ENCODE measurements at places on chromosomes 3 and 15.

DNA sequence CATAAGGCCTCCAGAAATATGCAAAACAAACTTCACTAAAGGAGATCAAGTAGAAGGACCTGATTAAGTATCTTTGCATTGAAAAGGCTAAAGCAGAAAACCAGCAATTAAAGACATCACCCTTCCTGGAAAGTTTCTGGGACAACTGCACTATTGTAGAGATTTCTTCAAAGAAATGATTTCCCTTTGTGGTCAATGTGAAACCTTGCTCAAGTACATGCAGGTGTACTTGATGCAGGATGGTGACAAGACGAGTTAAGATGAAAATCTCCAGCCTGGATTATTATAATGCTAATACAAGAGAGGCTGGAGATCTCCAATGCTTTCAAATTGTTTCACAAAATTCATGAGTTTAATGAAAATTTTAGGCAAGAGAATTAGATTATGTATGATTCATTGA lies 208.4 kb downstream of the TIGIT start:
- DNase-seq: no peak

- DNase-seq: no peak
These were observed 98.6 kb downstream of the ALCAM start for GRCh38 chr3:105465251-105465853.

DNA sequence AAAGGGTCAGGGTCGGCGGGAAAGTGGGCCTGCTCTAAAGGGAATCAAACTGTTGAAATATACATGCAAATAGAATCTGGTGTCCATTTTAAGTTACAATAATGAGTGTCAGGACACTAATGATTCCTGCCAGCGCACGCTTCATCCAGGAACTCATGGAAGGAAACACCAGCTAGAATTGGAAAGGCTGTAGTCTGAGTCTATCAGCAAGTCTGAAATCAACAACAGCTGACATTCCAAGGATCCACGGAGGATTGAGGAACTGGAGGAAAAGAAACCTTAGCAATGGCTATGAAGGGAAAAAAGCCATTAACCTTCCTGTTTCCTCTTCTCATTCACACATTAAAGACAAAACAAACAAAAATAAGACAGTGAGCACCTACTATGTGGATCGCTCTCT lies 1063.1 kb downstream of the NTRK3 start:
- DNase-seq: no peak

DNA sequence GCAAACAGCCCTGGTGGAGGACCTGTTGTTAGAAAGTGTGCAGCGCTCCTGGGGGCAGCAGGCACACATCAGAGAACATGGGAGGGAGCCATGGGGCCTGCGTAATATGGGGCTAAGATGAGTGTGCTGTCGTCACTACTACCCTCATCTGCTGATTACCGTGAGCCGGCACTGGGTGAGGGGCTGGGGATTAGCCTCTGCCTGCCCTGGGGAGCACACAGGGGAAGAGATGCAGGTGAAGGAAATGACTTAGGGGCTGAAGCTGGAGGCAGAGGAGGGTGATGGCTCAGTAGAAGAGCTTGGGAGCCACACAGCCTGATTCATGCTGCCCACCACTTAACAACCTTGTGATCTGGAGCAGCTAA lies 33.6 kb upstream of the LINGO1 start:
- no peak for DNase-seq

DNA sequence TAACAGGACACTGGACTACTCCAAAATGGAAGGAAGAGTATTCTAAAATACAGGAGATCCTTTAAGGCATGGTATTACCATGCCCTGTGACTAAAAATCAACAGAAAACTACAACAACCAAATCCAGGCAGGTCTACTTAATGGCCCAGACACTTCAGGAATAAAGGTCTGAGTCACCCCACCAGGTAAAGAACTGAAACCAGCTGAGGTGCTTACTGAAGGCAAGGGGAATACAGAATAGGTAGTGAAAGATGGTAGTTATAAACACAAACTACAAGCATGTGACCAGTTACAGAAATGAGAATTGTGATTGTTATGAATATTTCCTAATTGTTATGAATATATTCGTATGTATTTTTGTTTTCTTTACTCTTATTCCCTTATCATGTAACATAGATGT lies 13.4 kb downstream of the IFT57 start:
- no peak for DNase-seq

DNA sequence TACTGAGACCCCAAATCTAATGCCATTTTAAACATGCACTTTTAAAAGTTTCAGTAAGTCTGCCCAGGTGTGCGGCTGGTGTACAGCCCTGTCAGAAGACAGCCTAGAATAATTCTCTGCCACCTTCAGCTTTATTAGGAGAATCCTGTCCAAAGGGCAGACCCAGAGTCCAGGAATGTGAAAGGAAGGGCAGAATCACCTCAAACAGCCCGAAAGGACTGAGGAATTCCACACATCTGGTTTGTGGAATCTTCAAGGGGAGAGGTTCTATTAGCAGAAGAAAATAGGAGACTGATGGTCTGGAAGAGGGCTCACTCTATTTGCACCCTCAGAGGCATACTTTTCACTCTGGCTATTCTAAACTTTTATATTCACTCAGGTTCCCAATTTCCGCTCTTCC lies 46.6 kb downstream of the TYRO3 start:
- no peak for DNase-seq

GRCh38 chr3:119288669-119289403 lies 5.3 kb upstream of the ARHGAP31 start:
- no peak for DNase-seq

- no peak for DNase-seq
These were observed 123.7 kb downstream of the ASB7 start for GRCh38 chr15:100726070-100726420.

DNA sequence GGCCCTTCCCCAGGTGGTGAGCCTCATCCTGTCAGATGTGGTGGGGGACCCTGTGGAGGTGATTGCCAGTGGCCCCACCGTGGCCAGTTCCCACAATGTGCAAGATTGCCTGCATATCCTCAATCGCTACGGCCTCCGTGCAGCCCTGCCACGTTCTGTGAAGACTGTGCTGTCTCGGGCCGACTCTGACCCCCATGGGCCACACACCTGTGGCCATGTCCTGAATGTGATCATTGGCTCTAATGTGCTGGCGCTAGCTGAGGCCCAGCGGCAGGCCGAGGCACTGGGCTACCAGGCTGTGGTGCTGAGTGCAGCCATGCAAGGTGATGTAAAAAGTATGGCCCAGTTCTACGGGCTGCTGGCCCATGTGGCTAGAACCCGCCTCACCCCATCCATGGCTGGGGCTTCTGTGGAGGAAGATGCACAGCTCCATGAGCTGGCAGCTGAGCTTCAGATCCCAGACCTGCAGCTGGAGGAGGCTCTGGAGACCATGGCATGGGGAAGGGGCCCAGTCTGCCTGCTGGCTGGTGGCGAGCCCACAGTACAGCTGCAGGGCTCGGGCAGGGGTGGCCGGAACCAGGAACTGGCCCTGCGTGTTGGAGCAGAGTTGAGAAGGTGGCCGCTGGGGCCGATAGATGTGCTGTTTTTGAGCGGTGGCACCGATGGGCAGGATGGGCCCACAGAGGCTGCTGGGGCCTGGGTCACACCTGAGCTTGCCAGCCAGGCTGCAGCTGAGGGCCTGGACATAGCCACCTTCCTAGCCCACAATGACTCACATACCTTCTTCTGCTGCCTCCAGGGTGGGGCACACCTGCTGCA lies 4.8 kb downstream of the GLYCTK start:
- DNase-seq: no peak

DNA sequence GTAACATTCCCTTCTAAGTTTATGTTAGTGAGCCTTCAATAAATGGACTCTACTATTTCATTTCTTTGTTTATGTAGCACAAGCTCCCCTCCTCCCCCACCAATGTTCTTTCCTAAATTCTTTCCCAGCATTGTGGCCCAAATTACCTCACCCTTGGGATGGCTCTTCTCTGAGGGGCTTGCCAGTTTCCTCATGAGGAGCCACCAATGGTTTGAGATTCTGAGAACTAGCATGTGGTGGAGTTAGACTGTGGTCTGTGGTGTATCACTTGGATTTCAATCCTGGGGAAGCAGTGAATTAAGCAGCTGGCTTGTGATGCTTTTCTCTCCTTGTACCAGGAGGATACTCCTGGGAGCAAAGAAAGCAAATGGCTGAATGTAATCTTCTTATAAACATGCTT lies 50.0 kb upstream of the NPHP3 start:
- DNase-seq: no peak

- DNase-seq: no peak
These were observed 508 bp upstream of the ECT2 start for GRCh38 chr3:172750069-172750367.

All from bone marrow (tissue), 2 donors.